Dermis microvascular lymphatic vessel endothelial cell (primary cell): ENCODE measurements at places on chromosomes 12 and 14.

DNA sequence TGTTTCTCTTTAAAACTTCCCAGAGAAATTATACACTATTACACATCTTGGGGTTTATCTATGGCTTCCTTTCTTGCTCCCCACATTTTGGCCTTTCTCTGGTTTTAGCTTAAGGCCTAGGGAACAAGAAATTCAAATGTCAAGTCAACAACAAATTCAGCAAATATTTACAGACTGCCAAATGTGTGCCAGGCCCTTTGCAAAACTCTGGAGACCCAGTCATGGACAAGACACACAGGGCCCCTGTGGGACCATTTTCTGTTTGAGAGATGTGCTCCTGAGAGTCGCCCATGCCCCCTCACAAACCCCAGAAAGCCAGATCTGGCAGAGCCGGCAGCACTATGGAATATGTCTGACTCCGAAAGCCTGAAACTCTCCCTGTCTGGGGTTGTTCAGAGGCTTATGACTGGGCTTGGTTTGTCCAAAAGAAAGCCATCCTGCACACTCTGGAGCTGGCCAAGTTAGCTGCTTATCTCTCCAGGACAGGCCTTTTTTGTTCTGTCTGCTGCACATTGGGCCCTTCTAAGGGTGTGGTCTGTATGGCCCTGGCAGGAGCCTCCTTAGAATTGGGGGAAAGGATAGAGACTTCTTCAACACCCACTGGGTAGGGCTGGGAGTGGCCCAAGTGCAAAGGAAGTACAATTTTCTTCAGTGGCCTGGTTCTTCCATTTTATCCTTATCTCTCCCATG, 1.1 kb upstream of the KRT3 start:
- no peak for DNase-seq

DNA sequence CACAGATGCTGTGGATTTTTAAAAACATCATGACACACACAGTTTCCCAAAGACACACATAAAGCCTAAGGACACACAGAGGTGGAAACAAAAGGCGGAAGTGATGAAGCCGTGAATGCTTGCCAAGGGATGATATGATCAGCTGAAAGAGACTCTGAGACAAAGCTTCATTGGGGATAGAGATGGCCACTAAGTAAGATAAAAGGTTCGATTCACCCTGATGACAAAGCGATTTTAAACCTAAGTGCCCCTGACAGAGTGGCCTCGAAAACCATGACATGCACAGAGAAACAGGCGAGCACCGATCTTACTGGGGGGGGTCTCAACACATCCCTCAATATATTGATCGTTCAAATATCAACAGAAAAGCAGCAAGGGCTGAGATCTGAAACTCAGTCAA, 20.3 kb upstream of the EIF5 start:
- peak; percentile 95 for DNase-seq

- no peak for DNase-seq
These were observed 10.1 kb downstream of the TAS2R43 start for GRCh38 chr12:11081987-11082386.

- no peak for DNase-seq
These were observed 133.9 kb upstream of the SCAF11 start for GRCh38 chr12:46124132-46124847.

DNA sequence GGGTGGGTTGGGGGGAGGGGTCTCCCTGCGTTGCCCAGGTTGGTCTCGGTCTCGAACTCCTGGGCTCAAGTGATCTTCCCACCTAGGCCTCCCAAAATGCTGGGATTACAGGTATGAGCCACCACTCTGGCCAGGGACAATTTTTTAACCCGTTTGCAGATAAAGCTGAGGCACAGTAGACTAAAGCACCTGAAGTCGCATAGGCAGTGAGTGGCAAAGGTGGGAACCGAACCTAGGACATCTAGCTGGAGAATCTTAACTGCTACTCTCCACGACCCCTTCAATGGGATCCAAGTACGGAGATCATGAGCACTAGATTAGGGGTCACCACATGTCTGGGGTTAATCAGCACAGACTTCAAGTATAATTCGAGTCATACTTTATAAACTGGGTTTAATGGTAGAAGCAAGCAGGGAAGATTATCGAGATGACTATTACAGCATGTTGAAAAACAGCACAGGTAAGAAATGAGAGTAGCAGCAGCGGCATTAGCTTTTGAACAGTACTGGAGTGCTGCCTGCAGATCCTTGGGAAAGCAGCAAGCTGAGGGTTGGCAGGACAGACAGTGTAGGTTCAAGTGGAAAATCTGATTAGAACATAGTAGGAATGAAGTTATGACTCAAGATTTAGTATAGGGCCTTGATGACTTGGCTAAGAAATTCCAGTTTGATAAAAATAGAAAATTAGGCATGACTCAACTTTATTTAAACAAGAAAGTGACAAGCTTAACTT, 23.9 kb downstream of the NID2 start:
- peak; percentile 39 for DNase-seq

- no peak for DNase-seq
These were observed 12.2 kb downstream of the GPR84 start for GRCh38 chr12:54352022-54352531.

DNA sequence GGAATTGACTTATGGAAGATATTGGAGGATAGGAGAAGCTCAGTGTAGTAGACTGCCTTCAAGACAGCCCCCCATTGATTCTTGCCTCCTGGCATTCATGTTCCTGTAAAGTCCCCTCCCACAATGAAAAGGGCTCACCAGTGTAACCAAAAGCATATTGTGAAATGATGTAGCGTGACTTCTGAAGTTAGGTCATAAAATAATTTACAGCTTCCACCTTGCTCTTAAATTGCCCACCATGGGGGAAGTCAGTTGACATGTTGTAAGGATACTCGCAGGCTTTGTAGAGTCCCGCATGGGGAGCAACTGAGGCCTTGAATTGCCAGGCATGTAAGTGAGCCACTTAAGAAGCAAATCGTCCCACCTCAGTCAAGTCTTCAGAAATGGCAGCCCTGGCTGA, 25.1 kb downstream of the GTSF1 start:
- DNase-seq: no peak

DNA sequence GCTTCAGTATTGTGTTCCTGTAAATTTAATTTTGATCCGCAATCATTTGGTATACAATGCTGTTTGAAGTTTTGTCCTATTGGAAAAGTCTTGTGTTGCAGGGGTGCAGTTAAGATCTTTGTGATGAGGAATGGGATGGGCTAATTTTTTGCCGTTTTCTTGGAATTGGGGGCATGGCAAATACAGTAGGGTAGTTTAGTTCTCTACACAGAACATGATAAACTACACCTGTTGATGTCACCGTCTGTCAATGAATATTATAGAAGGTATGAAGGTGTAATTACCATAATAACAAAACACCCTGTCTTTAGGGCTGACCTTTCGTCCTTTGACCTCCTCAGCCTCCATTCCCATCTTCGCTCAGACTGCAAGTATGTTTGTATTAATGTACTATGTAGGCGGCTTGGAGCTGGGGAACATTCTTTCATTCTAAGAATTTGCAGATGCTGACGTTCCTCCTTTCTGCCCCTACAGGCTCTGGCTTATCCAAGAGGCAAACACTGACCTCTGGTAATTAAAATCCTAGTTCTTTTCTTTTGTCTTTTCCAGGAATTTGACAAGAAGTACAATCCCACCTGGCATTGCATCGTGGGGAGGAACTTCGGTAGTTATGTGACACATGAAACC, 1.7 kb downstream of the DYNLL1 start:
- DNase-seq: no peak

GRCh38 chr12:103547929-103548328, 39.1 kb upstream of the STAB2 start:
- no peak for DNase-seq

DNA sequence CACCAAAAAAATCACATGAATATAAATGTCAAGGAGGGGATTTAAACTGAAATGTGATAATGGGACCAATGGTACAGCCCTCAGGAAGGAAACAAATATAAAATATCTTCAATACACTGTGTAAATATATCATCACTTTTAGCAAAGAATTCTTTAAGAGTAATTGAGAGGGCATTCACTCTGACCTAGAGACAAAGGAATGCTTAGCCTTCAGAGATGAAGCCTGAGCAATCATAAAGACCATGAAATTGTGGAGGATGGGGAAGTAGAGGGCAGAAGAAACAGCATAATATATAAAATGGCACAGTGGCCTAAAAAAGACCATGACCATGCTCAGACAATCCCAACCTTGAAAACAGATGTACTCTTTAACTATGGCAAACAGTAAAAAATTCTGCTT, 20.4 kb downstream of the YAF2 start:
- DNase-seq: peak; percentile 18

GRCh38 chr12:130186651-130187268, 24.5 kb downstream of the FZD10 start:
- DNase-seq: no peak

GRCh38 chr12:101111441-101111840, 98.6 kb downstream of the SLC5A8 start:
- DNase-seq: no peak

- no peak for DNase-seq
These were observed 73.7 kb downstream of the CIT start for GRCh38 chr12:119803381-119803791.

GRCh38 chr12:87155621-87156020, 873.6 kb downstream of the C12orf50 start:
- DNase-seq: no peak

GRCh38 chr14:71497645-71498086, 434.6 kb upstream of the RGS6 start:
- no peak for DNase-seq

- no peak for DNase-seq
These were observed 202.4 kb upstream of the AMIGO2 start for GRCh38 chr12:47282206-47282605.

DNA sequence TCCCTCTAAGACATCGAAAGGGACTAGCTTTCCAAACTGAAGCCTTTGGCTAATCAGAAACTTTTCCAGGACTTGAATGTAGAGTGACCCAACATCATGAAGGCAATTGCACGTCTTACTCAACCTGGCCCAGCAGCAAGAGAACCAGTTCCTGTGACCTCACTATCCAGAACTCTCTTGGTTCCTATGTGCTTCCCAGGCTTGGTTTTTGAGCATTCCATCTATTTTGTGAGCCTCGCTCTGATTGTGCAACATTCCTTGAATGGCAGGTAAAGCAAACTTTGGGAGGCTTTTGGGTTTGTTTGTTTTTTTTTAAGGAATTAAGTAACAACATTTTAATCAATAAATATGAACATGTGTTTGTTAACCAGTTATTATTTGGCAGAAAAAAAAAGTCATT, 183.6 kb upstream of the EGLN3 start:
- DNase-seq: no peak

- DNase-seq: no peak
These were observed 167.9 kb downstream of the PRKD1 start for GRCh38 chr14:29759521-29760340.

- no peak for DNase-seq
These were observed 6.3 kb downstream of the RFLNA start for GRCh38 chr12:124301084-124301654.

GRCh38 chr14:50015716-50016115, 100.7 kb downstream of the VCPKMT start:
- DNase-seq: no peak

- DNase-seq: no peak
These were observed 95.5 kb upstream of the KRR1 start for GRCh38 chr12:75606956-75607355.

DNA sequence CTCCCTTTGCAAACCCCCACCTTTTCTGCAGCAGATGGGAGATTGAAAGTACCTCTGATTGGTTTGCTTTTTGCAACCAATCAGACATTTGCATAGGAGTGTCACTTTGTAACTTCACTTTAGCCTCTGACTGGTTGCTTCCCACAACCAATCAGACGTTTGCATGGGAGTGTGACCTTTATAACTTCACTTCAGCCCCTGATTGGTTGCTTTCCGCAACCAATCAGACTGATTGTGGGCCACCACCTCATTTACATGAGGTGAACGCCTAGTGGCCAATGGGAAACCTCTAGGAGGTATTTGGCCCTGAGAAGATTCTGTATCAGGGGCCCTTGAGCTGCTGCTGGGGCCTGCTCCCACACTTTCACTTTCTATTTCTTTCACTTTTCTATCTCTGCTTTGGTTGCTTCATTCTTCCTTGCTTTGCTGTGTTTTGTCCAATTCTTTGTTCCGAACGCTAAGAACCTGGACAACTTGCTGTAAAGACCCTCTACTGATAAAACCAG, 106.0 kb upstream of the PRICKLE1 start:
- DNase-seq: no peak

DNA sequence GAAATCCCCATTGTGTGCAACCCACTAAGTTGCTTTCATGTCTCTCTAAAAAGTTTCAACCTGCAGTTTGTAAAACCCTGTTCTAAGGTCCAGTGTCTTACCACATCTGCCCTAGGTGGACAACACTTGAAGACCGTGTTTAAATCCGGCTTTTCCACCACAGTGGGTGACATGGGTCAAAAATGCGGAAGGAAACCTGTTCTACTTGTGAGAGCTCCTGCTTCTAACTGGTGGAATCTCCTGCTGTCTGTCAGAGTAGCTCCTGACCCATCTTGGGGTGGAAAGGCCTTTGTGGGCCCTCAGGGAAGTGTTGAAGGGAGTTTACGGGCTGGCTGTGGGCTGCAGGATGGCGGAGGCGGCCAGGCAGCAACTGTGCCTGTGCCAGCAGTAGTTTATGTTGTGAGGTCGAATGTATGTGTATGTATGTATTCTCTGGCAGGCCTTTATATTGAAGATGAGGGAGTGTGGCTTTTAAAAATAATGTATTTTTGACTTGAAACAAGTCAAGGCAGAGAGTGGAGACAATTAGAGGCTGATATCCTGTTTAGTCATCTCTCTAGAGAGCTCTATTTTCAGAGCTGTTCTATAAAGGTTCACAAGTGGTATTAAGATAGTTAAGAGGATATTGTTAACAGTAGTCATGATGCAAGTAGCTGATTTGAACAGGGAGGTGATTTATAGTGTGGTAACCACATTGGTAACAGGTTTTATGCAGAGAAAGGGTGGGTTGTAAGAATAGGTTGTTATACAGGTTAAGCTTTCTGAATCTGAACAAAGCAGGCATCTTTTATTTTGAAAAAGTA, 67.0 kb downstream of the PRKCH start:
- no peak for DNase-seq

DNA sequence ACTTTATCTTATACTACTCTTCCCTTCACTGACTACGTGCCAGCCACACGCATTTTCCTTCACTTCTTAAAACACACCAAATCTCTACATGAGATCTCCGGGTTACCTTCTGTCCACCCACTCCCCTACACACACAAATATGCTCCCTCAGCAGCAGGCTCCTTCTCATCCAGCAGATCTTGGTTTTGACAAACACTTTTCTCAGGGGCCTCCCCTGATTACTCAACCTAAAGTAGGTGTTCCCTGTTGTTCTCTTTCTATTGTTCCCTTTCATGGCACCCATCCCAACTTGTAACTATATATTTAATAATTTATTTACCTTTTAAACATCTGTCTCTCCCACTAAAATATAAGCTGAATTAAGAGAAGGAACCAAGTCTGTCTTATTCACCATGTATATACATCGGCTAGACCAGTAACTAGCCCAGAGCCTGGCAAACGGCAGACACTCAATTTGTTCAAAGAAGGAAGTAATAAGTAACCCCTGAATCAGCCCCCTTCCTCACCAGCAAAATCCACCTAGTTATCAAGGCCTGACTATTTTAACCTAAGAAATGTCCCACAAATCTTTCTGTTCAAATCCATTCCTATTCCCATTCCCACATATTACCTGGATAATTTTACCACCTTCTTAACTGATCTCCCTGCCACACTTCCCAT, 2.7 kb downstream of the C2CD5 start:
- DNase-seq: no peak
